Thymus (tissue), 14 donors: ENCODE measurements at places on chromosomes 5 and 9.
A peak's percentile ranks its signal among the peaks of the same experiment; 100 is the strongest.

GRCh38 chr9:125604196-125604595 lies 102.8 kb downstream of the MAPKAP1 start:
- no peak for DNase-seq

GRCh38 chr5:66553916-66554575 lies 42.1 kb upstream of the MAST4 start:
- DNase-seq = peak; percentile 4

- DNase-seq = no peak
These were observed 3.9 kb downstream of the MXD3 start for GRCh38 chr5:177307544-177308363.

GRCh38 chr5:169686137-169686536 lies 49.1 kb downstream of the DOCK2 start:
- no peak for DNase-seq

GRCh38 chr9:92188969-92189781 lies 74.0 kb upstream of the SPTLC1 start:
- no peak for DNase-seq

DNA sequence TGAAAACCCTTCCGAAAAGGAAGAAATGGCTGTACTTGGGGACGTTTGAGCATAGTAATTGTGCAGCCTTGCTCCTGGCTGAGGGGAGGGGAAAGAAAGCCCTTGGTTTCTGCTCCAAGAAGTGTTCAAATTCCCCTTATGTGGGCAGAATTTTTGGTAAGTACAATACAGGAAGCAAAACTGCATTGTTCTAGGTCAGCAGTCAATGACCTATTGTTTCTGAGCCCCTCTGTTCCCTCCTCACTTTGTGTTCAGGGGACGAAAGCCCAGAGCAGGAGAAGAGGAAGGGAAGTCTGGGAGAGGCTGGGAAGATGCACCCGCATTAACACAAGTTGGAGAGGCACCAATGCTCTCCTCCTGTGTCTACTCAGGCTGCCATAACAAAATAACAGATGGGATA lies 11.9 kb downstream of the BASP1 start:
- no peak for DNase-seq

DNA sequence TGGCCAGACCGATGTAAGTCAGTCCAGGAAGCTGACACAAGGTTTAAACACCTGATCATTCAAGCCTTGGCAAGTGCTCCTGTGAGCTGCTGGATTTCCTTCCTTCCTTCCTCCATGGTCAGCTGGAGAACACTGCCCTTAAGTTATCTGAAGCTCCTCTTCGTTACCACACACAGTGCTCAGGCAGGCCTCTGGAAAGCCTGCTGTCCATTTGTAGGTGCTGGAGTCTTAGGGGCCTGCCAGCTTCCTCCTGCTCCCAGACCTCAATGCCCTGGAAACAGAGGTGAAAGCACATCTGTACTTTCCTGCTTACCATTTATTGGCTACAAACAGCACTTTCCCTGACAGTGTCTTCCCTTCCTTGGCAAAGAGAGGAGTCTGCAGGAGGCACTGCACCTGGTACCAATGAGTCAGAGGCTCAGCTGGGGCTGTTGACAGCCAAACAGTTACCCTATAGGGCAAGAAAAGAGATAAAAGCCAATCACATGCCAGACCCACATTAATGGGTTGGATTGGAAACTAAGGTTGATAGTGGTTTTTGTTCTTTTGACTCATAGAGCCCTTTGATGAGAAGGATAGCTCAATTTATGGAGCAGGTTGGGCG lies 72.6 kb upstream of the PUM3 start:
- DNase-seq = no peak

GRCh38 chr5:74130155-74130897 lies 504.3 kb downstream of the ARHGEF28 start:
- DNase-seq = no peak

- no peak for DNase-seq
These were observed 199.0 kb upstream of the MVB12B start for GRCh38 chr9:126127591-126127990.

GRCh38 chr9:28086881-28087280 lies 513.6 kb upstream of the C9orf72 start:
- no peak for DNase-seq

- DNase-seq = no peak
These were observed 56.7 kb upstream of the CPLX2 start for GRCh38 chr5:175814691-175815090.

- DNase-seq = no peak
These were observed 21.3 kb downstream of the HMCN2 start for GRCh38 chr9:130286781-130287428.

GRCh38 chr5:113172231-113172826 lies 195.7 kb downstream of the DCP2 start:
- no peak for DNase-seq

DNA sequence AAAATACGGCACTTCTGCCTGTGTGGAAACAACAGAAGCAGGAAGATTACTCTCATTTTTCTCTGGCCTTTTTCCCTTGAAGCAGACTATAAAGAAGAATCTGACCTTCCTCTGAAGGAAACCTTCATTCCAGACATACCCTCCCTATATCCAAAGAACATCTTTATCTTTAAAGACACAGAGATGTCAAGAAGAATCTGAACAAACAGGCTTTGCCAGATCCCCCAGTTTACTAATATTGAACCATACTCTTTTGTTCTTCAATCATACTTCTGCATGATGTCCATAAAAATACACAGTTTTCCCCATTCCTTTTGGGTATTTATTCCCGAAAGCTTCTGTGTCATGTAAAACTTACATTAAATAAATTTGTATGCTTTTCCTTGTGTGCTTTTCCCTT lies 225.8 kb downstream of the MAT2B start:
- no peak for DNase-seq

- no peak for DNase-seq
These were observed 13.4 kb downstream of the ELAVL2 start for GRCh38 chr9:23812673-23813072.

DNA sequence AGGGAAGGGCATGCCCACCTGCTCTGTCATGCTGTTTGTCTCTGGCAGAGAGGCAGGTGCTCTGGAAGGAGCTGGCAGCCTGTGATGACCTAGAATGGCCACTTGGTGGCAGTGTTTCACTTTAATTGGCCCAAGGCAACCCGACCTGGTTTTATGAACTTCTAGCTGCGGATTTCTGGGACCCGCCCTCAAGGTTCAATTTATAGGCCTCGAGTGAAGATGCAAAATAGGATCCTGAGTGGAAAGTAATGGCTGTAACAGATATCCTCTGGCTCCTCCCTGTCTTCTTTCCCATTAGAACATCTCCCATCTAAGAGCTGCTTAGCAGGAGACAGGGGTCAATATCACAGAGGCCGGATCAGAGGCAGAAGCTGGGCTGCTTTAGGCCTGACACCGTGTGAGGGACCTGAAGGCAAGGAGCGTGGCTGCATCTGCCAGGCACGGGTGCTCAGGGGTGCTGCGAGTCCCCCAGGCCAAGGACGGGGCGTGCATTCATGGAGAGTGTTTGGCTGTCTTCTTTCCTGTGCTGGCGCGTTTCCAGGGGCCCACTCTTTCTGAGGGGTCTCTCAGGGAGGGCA lies 56.7 kb upstream of the SLC28A3 start:
- DNase-seq = peak; percentile 29
